MV-4-11 (cell line): ENCODE measurements at places on chromosomes 12 and 14.

- DNase-seq: no peak
Measured at GRCh38 chr14:99062216-99062615, 209.8 kb downstream of the BCL11B start.

DNA sequence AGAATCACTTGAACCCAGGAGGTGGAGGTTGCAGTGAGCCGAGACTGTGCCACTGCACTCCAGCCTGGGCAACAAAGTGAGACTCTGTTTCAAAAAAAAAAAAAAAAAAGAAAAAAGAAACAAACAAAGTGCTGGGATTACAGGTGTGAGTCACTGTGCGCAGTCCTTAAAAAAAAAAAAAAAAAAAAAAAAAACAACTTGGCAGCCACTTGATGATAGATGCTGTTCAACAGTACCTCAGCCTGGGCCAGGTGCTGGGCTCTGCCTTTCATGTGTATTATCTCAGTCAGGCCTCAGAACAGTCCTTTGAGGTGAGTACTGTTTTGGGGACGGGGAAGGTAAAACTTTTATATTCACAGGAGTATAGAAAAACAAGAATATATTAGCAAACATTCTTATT lies 9.6 kb downstream of the ACADS start:
- DNase-seq: no peak

- no peak for DNase-seq
Measured at GRCh38 chr14:55743551-55743950, 163.5 kb downstream of the KTN1 start.

DNA sequence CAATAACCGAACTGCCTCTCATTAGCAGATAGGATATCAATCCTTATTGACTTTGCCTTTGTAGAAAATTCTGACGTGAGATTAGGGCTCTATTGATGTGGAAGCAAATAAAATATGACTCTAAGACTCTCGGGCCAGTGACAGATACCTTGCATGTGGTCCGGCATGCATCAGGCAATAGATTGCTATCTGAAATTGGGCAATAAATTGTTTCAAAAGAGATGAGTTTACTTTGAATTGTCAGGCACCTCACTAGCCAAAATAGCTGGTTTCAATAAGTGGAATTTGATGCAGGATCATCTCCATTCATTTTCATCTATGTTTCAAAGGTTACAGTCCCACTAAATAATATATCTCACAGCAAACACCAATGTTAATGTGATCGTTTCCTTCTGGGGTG lies 186.3 kb upstream of the PLEKHA5 start:
- no peak for DNase-seq

GRCh38 chr12:25328072-25328712 lies 77.5 kb upstream of the KRAS start:
- peak; percentile 44 for DNase-seq

DNA sequence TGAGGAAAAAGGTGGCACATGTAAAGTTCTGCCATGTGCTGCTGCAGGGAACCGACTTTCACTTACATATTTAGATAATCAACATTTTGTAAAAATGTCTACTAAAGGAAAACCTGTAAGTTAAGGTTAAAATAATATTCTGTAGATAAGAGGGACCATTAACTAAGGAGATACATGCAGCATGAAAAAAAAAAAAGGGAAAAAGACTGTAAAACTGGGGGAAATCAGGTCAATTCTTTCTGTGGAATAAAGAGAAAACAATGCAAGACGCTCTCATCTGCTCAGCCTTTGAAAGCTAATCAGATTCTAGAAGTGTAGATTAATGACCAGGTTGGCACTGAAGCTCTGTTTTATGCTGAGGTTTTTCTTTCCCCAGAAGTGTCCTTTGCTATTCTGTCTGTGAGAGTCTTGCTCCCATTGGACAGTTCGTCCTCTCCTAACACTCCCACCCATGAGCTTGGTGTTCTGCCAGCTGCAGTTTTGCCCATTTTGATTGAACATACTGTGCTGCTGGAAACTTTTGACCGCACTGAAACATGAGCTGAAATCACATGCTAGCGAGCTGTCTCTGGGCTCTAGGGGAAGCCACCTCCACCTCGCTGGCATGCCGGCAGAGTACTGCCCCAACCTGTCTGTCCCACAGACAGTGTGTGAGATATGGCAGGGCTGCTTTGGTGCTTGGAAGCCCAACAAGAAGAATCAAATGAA lies 39.7 kb downstream of the PPTC7 start:
- DNase-seq: no peak

DNA sequence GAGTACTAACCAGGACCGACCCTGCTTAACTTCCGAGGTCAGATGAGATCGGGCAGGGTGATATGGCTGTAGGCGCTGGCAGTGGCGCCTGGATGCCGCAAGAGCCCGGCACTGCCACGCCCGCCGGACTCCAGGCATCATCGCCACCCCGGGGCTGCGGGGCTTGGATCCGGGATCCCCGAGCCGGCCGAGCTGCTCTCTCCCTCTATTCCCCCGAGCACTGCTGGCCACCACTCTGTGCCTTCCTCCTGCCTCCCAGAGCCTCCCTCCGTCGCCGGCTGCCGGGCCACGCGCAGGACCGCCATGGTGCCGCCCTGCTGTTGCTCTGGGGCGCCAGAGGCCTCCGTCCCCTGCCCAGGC lies 153.2 kb upstream of the ALG10B start:
- DNase-seq: no peak
